ENCODE measurements at places on chromosomes 11 and 22.
A peak's percentile ranks its signal among the peaks of the same experiment; 100 is the strongest.

GRCh38 chr22:19948057-19948760, 6.6 kb upstream of the TXNRD2 start:
- no peak for DNase-seq

GRCh38 chr22:17890892-17891291, 116.6 kb upstream of the BID start:
- DNase-seq, result no peak

- DNase-seq, result no peak
These were observed 3.1 kb upstream of the LAYN start for GRCh38 chr11:111537336-111537860.

- DNase-seq, result no peak
These were observed 448.5 kb downstream of the SOX6 start for GRCh38 chr11:15907806-15908205.

- DNase-seq, result no peak
These were observed 829.9 kb downstream of the METTL15 start for GRCh38 chr11:28938091-28938490.

DNA sequence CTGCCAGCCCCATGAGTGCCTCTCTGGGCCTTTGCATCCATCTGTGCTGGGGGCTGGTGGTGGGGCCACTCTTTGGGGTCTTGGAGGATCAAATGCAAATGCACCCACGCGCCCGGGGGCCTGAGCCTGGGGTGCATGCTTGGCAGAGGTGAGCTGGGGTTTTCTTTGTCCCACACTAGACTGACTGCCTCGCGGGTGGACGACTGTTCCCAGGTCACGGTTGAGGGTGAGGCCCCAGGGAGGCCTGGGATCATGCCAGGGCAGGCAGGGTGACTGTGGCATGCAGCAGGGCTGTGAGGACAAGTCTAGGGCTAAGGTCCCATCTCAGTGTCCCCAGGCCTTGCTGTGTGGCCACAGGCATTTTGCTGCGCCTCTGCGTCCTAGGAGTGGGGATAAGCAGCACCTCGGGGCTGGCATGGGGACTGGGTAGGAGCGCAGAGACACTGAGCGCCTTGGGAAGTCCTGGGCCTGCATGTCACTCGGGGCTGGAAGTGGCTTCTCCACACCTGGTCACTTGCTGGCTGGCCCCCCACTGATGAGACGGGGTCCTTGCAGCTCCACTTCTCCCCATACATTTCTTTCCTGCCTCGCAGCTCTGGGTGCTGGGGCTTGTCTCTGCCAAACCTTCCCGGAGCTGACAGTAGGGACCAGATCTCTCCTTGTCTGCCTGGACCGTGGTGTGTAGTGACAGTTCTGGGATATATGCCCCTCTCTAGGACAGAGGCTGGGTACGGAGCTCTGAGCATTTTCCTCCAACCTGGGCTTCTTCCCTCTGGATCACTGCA, 133.1 kb downstream of the CTTN start:
- DNase-seq, result no peak

- DNase-seq, result peak; percentile 62
These were observed 16.6 kb downstream of the ASCC2 start for GRCh38 chr22:29821291-29822016.

GRCh38 chr22:26357281-26357680, 71.8 kb upstream of the ASPHD2 start:
- DNase-seq, result no peak

GRCh38 chr11:102226702-102227490, 90.4 kb upstream of the BIRC3 start:
- DNase-seq, result no peak

GRCh38 chr11:16935518-16936302, 78.5 kb downstream of the PLEKHA7 start:
- DNase-seq, result no peak

DNA sequence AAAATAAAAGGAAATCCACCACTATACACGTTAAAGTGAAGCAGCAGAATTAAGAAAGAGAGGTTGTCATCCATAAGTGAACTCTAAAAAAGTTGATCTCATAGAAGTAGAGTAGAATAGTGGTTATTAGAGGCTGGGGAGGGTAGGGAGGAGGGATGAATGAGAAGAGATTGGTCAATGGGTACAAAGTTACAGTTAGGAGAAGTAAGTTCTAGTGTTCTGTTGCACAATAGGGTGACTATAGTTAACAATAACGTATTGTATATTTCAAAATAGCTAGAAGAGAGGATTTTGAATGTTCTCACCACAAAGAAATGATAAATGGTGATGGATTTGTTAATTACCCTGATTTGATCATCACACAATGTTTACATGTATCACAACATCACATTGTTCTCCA, 72.0 kb downstream of the CD82 start:
- DNase-seq, result no peak

DNA sequence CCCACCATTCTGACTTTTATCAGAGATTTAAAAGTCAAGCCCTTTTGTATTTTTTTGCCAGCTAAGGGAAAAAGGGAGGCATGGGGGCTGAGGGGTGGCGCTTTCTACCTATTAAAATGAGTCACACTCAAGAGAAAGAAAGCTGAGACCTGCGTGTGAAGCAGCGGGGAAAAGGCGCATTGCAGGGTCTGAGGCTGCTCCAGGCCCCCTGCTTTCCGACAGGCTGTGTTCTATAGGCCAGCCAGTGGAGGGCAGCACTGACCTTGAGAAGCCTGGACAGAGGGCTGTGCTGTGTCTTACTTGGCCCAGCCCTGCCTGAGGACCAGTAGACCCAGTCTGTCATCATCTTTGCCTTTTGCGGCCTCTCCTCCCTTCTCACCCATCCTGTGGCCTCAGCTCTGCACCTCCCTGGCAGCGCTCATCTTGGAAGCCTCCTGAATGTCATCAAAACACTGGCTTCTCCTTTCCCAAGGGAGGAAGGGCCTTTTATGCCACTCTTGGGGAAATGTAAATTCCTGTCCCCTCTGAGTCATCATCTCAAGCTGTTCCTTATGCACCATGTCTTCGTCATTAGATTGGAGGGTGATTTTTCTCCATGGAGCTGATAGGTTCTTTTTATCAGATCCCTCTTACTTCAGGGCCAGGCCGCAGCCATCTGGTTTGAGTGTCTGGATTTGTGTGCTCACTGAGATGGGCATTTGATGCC, 12.6 kb upstream of the MAPK8IP1 start:
- DNase-seq, result peak; percentile 35

DNA sequence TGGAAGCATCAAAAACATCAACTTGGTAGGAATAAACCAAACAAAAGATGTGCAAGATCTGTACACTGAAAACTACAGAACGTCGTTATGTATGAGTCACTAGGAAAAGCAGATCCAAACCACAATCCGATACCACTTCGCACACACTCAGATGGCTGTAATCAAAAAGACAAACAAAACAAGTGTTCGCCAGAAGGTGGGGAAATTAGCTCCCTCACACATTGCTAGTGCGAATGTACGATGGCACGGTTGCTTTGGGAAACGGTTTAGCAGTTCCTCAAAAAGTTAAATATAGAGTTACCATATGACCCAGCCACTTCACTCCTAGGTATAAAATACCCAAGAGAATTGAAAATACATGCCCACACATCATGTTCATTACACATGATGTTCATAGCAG, 14.8 kb upstream of the CARD10 start:
- no peak for DNase-seq

DNA sequence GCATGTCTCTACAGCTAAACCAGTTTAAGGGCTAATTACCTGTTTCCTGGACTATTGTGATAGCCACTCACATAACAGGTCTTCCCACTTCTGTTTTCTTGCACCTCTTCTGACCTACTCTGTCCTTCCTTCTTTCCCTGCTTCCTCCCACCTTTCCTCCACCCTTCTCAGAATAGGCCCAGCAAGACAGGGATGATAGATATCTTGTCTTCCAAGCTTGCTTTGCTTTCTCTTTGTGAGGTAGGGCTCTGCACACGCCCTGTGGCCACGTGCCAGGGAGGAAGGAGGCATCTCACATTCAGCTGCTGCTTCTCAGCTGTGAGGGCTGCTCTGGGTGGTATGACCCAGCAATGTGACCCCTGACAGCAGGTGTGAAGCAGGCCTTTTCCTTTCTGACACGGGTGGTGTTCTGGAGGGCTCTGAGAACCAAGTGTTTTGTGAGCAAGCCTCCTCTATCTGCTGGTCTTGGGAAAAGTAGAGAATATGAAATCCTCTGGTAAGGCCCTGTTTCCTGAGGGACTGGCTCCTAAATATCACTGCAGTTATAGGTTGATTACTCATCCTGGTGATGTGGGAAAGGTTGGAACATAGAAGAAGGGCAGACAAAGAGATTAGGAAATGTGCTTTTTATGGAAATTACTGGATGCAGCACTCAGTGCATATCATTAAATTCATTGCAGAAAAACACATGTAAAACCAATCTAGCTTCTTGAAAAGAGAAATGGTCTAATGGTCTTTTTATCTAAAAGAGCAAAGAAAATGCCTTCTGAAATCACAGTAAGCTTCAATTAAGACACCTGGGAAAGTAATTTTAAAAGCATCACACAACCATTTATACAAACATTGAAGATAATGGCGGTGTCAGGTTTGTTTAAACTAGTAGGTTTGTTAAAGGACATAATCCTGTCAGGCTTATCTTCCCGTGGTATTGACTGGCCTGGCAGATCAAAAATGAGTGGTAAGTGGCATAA, 8.5 kb downstream of the AMOTL1 start:
- no peak for DNase-seq

DNA sequence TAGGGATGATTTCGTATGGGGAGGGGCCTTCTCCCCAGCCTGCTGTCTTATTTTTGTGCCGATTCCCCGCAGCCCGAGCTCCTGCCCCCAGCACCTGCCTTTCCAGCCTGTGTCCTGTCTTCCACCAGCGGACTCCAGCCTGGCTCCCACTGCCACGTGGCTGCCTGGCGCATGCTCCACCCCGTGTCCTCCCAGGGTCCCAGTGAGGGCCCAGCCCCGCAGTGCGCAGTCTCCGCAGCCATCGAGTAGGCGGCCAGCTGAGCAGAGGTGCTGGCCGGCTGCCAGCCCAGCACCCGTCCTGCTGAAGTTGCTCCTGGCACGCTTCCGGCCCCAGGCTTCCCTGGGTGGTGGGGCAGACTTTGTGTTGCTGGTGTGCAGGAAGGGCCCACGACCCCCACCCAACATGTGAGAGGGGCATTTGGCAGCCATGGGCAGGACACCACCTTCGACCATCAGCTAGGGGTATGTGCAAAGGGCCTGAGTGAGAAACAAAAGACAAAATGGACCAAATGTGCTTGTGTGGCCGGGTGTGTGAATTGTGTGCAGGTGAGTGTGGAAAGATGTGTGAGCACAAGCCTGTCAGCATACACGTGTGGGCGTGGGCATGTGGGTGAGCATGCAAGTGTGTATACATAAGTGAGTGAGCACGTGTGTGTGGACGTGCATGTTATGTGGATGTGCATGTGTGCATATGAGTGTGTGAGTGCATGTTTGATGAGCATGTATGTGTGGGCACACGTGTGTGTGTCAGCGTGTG, 55.9 kb downstream of the RTN4R start:
- DNase-seq, result no peak

- DNase-seq, result no peak
These were observed 96.9 kb downstream of the TEAD1 start for GRCh38 chr11:12770966-12771597.

DNA sequence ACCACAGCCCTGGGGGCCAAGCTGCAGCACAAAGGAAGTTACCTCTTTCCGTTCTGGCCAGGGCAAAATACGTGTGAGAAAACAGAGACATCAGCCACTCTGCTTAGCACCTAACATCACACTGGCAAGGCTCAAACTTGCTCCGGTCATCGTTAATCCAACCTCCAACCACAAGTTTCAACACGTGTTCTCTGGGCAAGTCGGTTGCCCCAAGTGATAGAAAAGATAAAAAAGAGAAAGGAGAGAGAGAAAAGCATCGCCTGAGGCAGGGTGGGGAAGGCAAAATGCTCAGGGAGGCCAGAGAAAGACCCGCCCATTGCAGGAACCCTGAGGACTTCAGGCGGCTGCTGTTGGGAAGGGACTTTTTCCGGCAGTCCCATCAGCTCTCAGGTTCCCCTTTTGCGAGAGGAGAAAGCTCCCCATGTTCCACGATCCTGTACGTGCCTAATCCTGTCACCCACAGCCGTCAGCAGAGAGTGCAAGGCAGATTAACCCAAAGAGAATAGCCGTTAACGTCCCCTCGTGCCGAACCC, 18.5 kb upstream of the B4GALNT4 start:
- no peak for DNase-seq

DNA sequence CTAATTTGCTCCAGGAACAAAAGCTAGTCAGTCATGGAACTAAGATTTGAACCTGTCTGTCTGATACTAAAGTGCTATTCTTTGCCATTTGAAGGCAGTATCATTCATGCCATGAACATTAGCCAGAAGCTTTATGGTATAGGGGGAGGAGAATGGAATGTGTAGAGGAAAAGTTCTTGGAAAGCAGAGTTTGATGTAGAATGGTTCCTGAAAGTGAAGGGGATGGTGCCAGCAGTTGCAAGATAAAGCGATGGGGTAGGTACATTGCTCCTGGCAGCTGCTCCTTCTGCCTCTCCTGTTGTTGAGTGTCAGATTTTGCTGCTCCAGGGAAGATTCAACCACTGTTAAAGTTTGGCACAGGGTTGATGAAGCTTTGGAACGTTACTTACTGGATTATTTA, 53.4 kb downstream of the ARHGAP42 start:
- DNase-seq, result no peak

GRCh38 chr22:42145175-42145574, 14.6 kb upstream of the CYP2D6 start:
- no peak for DNase-seq

GRCh38 chr11:7143908-7144307, 55.1 kb downstream of the RBMXL2 start:
- DNase-seq, result no peak
